Kidney epithelial cell (primary cell): ENCODE measurements at places on chromosomes 13 and 19.

DNA sequence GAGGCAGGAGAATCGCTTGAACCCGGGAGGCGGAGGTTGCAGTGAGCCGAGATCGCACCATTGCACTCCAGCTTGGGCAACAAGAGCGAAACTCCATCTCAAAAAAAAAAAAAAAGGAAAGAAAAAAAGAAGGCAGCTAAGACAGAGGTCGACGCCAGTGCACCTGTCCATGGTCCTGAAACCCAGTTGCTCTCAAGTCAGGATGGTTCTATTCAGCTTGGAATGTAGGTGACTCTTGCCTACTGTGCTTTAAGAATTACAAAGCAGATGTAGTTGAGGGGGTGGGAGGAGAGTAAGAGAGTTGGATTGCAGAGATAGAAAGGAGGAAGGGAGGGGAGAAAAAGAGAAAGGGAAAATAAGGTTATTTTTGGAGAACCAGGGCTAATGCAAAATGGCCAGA, 18.7 kb downstream of the CACNG7 start:
- DNase-seq, result peak; percentile 1

GRCh38 chr19:11092181-11092538, 2.9 kb downstream of the LDLR start:
- DNase-seq, result peak; percentile 57

GRCh38 chr13:50421473-50422130, 406.4 kb downstream of the KCNRG start:
- peak; percentile 43 for DNase-seq

DNA sequence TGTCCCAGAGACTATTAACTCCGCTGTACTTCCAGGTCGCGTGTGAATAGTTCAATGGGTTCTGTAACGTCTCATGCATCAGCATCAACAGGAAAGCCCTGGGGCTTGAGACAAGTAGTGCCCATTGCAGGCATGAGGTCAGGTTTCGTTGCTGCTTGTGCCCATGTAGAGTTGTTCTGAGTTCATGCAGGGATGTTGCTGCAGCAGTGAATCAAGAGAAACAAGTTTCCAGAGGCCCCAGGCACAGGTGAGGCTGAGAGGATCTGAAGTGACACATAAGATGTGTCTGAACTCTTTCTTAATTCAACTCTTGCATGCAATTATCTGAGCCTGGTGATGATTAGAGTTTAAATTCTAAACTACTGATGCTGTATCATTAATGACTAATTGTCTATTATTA, 8.6 kb upstream of the ZNF283 start:
- no peak for DNase-seq

DNA sequence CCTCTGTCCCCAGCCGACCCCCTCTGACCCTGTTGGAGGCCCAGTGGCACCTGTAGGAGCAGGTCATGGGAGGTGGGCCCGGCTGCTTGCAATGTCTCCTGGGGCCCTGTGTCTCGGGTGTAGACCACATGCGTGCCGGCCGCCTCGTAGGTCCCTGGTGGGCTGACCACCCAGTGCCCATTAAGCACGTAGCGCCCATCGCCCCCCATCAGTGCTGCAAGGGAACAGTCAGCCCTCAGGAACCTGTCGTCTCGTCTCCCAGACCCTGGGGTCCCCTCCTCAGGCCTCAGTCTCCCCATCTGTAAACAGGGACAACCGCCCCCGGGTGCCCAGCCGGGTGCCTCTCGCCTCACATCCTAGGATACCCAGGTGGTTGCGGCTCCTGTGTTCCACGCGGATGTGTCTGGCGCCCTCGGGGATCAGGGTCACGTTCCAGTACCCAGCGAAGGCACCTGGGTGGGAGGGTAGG, 5.6 kb downstream of the ADAMTSL5 start:
- DNase-seq, result no peak

DNA sequence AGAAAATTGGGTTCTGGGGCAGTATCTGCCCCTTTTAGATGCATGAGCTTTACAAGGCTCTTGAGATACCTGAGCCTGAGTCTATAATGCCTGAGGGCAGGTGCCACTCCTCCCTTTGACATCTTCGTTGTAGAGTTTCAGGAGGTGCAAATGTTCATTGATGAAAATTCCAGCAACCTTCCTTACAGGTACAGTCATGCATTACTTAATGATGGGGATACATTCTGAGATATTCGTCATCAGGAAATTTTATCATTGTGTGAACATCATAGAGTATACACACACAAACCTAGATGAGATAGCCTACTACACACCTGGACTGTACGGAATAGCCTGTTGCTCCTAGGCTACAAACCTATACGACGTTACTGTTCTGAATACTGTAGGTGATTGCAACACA, 310.0 kb downstream of the SHISA2 start:
- no peak for DNase-seq
